ENCODE measurements at places on chromosomes 2 and 18.

DNA sequence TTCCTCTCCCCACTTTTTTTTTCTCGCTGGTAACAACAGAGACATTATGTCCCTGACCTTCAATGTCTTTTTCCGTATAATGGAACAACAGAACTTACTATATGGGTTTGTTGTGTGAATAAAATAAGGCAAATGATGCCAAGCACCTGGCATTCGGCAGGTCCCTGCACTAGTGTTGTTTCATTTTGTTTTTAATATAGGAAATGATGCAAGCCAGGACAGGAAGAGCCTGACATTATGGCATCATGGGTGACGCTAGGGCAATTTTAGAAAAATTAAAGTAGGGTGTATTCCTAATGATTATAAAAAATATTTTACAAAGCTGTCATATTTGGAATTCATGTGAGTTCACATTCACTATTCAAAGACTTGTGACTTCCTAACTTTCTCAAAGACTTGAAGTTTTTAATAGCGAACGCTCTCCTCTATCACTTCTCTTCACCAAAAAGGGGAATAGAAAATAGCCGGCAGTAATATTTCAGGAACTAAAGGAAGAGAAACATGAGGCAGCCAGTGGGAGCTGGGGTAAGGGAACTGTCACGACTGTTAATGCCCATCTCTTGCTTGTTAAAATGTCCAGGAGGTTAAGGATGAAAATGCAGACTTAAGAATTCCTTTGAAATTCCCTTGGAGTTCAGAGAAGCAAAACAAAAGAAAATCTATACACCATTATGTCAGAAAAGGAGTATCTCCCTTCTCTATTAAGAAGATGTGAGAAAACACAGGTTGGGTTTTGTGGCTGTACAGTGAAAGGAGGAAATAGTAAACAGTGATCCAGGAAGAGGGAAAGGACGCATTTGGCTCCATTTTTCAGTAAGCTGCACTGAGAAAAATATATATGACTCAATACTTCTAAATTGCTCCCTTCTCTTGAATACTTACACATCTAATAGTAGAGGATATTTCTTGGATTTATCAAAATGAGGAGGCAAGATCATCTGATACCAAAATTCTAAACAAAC is 60.2 kb downstream of the DPP4 start:
- no peak for DNase-seq

DNA sequence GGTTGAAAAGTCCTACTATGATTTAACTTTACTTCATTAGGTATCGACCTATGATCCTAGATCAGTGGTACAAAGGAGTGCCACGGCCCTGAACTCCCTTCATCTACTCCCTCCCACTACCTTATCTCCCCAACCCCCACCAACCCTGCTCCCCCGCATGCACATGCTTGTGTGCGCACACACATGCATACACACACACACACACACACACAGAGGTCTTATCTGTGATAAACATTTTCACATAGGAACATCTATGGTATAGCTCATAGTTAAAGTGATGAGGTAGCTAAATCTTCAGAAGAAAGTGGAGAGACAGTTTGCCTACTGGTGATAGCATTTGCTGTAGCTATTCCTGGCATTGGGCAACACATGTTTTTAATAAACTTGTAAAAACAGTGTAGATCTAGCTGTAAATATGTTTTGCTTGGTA is 471.3 kb downstream of the ZEB2 start:
- peak; percentile 7 for DNase-seq

DNA sequence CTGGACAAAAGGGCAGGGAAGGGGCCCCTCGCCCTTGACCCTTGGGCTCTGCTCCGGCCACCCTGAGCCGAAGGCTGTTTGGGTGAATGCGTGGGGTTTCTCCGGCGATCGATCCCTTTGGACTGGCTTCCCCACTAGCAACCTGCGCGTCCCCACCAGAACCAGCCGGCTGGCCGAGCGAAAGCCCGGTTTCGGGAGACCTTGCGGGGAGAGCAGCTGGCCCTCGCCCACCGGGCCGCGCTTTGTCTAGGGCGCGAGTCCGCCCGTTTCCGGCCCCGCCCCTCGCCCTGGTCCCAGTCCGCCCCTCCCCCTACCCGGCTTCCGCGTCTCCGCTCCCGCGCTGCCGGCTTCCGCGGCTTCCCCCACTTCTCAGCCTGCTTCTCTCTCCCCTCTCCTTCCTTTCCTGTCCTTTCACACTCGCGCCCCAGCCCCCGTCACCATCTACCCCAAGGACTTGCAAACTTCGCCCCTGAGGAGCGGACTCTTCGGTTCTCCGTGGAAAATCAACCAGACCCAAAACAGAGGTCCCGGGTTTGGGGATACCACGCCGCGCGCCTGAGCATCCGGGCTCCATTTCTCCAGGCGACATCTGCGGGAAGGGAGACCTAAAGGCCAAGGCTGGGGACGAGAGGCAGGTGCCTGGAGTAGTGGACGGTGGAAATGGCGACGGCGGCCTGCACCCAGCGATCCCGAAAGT is 48.0 kb upstream of the ATP6V1B1 start:
- peak; percentile 53 for DNase-seq

DNA sequence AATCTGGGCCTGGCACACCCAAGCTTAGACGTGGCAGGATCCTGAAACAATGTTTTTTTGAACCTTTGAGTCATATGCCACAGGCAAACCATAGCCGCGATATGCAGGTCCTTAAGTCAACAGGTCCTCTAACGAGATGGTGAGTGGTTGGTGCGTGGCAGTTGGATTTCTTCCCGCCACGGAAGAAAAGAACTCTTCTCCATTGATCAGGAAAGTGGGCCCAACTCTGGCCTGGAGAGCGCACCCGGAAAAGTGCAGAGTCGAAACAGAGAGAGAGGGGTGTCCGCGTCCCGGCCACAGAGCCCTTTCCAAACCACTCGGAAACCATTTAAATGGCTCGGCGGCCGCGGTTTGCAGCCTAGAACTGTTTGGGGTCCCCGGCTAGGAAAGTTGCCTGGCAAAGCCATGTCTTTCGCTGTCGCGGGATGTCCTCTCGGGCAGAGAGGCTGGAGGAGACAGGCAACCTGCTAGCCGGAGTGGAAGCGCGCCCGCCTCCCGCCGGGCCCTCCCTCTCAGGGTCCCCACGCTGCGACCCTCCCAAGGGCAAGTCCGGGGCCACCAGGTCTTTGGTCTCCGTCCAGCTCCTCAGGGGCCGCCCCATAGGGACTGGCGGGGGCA is 777 bp downstream of the GALNT3 start:
- DNase-seq = no peak

DNA sequence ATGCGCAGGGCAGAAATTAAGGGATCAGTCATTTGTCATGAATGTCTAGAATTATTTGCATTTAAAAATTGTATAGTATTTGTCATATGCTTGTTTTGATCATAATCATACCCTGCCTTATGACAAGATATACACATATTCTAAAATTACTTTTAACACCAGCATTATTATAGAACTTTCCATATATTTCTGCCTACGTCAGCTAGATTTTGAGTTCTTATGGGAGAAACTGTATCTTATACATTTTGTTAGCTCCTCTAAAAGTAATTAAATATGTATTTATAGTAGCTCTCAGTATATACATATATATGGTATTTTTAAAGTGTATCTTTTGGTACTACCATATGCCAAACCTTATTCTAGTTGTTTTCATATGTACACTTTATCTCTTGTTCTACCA is 441.9 kb downstream of the CPS1 start:
- no peak for DNase-seq

All from myocyte (in vitro differentiated cells).